ENCODE measurements at places on chromosomes 5 and 9.

- no peak for DNase-seq
These were observed 19.7 kb upstream of the UBLCP1 start for GRCh38 chr5:159243385-159243784.

DNA sequence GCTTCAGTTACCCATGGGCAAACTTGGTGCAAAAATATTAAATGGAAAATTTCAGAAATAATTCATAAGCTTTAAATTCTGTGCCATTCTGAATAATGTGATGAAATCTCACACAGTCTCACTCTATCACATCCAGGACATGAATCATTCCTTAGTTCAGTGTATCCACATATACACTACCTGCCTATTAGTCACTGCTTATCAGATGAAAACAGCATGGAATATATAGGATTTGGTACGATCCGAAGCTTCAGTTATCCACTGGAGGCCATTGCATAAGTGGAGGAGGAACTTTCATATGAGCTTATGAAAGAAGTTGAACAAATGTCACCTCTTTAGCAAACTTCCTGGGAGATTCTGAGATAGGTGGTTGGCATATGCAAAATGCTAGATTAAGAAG is 64.2 kb downstream of the GAPVD1 start:
- DNase-seq = no peak

DNA sequence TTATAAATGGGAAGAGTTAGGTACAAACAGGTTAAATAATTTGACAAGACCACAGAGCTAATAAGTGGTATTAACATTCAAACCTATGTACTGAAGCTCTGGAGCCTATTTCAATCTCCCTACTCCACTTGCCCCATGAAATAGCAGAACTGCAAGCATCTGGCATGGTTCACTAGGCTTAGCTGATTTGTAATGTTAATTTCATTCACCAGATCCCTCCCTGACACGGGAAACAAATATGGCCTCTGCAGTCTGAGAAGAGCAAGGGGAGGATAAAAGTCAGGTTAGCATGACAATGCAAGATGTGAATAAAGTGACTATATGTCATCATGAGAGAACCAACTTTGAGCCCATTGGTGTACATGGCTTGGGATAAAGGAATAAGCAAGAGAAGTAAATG is 428.8 kb downstream of the BRINP1 start:
- no peak for DNase-seq

- no peak for DNase-seq
These were observed at the start of gene RNF180 for GRCh38 chr5:64165500-64166200. TSS of gene RNF180 (plus strand) at chr5:64165843. CDS start at chr5:64200808, 34,965 bp downstream.

DNA sequence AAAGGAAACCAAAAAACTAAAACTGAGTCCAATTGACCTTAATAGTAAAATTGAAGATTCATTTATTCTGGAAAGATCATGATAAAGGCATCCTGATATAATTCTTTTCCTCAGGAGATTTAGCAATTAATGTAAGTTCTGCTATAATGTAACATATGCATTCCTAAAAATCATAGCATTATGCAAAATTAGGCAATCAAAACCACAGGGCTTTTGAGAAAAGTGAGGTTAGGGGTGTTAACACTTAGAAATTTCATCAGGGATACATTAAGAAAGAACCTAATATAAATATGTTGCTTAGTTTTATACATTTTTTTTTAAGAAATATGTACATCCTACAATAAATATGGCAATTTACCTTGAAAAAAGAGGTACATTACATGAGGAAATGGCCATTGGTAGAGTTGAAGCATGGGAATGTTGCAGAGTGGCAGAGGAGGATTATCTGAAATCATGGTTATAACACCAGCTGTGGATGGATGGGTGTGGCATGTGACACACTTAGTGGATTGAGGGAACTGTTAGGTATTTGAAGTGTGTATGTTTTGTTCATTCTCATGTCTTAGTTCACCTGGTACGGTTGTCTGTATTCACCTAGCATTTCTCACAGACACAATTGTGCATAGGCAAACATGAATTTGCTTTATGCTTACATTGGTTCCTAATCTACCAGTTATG is 51.1 kb downstream of the CCNH start:
- no peak for DNase-seq

- no peak for DNase-seq
These were observed 4.4 kb upstream of the ZDHHC12 start for GRCh38 chr9:128728298-128728697.

GRCh38 chr5:99460701-99461100 is 531.9 kb upstream of the CHD1 start:
- no peak for DNase-seq

DNA sequence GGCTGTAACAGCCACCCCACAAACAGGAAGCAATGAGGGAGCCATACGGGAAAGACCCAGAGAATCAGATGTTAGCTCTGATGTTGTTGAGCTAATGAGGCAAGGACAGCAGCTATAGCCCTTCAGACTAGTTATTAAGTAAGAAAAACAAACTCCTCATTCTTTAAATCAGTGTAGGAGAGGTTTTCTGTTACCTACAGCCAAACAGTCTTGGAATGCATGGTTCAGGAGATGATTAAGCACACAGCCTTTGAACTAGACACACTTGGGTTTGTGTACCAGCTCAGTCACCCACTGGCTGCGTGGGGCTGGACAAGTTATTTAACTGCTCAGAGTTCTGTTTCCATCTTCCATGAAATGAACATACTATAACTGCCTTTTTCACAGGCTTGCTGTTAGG is 68.1 kb downstream of the SPOCK1 start:
- no peak for DNase-seq

DNA sequence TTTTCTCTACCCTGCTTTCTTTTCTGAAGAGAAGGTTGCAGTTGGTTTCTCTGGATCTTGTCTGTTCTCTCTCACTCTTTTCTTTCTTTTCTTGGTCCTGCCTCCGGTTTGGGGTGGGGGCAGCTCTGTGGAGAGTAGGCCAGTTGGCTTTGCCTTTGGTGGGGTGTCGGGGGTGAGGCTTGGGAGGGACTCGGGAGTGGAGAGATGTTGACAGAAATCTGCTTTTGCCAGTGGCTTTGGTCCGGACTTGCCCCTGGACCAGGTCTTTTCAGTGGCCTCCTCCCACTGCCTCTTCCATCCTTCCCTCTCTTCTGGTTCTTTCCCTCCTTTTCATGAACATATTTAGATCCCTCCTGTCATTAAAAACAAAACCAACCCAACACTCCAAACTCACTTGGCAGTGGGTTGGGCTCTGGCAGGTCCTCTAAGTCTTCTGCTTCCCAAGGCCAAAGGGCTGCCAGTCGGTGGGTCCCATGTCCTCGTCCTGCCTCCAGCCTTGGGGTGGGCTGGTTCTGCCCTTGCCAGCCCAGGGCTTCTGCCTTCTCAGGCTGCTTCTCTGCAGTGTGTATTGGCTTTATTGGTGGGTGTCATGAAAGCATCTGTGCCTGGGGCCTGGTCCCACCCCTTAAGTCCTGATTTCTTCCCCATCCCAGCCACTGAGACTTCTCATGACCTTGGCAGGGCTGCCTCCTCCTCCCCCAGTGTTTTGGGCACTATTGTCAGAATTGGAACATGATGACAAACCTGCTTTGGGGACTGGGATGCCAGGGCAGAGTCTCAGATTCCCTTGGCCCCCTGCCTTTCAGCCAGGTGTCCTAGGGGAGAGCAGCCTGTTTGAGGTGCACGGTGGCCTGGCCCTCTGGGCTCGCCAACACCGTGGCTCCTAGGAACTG is 16.9 kb downstream of the ANKRD33B start:
- no peak for DNase-seq

DNA sequence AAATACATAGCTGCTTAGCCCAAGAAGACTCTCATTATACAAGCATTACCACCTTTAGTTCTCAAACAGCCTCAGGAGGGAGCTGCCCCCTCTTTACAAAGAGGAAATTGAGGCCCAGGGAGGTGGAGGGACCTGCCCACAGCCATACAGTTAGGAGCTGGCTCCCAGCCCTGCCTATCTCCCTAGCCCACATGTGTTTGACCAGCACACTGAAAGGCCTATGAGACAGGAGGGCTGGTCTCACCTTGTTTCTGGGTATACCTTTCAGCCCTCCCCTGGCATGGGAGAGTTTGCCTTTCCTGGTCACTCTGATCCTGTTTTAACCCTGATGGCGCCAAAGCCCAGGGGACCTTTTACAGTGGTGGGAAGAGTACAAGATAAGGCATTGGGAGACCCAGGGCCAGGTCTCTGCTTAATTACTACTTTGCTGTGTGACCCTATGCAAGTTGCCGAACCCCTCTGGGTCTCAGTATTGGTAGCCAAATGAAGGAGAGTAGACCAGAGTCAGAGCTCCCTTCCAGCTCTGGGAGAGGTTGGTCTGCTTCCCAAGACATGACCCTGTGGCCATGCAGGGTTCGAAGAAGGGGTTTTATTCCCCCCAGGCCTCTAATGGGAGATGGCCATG is 60.9 kb upstream of the RPL26L1 start:
- DNase-seq = no peak

- DNase-seq = peak; percentile 72
These were observed 17.3 kb upstream of the ODF2 start for GRCh38 chr9:128438343-128439109.

DNA sequence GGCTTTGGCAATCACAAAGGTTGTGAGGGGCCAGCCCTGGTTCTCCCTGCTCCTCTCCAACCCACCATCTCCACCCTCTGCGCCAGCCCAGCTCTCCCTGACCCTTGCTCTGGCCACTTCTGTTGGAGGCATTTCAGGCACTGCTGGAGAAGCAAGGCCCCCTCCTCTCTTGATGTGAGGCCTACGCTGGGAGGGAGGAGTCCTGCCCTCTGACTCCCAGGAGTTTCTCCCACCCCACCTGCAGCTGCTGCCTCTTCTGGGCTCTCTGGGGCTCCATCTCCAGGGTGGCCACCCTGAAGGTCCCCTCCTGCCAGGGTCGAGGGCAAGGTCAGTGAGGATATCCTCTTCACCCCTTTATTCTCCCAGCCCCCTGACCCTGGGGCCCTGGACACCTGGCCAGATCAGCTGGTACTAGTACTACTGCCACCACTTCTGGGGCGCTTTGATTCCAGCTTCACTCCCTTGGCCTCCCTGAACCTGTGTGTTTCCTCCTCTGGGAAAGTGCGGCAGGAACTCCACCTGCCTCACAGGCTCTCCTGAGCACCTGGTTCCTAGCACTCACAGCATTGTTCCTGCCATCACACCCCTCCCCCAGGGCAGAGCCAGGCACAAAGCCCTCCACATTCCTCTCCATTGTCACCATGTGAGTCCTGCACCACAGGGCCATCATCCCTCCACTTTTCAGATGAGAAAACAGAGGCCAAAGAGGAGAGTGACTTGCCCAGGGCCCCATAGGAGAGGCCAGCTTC is 23.8 kb upstream of the TDRD7 start:
- DNase-seq = no peak

- DNase-seq = no peak
These were observed 183.7 kb downstream of the TAF11L14 start for GRCh38 chr5:17817990-17818389.

DNA sequence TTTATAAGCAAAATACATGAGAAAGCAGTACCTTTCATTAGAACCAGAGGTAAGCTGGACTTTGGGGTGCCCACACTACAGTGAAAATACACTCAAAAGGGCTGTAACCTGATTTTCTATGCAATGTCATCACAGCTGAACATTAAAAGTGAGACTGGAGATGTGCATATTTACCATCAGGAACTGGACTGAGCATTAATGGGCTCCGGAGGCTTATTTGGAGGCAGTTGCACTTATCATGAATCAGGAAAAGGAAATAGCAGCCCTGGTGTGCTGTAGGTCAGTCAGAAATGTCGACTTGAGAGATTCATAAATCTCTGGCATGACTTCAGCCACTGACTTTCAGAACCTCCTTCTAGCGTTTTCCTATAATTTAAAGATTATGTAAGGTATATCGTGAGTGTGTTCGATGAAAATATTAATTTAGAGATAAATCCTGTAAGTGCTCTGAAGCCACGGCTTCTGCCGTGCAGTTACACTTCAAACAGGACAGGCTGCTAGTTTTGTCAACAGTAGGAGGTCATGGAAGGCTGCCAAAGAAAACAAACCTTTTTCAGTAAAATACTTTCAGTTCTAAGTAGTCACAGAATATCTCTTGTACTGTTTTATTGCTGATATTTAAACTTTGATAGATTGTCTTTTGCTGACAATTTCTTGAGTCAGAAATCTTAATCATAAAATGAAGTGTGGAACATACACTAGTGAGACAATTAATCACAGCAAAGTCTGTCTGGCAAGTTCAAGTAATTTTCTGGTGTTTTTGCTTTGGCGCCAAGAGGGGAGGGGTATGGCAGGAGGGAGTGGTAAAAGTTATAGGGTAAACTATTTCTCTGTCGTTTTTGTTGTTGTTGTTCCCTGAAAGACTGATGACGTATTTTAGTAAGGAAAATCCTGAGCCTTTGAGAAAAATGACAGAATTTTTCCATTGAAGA is 939.7 kb downstream of the NR2F1-AS1 start:
- DNase-seq = no peak

DNA sequence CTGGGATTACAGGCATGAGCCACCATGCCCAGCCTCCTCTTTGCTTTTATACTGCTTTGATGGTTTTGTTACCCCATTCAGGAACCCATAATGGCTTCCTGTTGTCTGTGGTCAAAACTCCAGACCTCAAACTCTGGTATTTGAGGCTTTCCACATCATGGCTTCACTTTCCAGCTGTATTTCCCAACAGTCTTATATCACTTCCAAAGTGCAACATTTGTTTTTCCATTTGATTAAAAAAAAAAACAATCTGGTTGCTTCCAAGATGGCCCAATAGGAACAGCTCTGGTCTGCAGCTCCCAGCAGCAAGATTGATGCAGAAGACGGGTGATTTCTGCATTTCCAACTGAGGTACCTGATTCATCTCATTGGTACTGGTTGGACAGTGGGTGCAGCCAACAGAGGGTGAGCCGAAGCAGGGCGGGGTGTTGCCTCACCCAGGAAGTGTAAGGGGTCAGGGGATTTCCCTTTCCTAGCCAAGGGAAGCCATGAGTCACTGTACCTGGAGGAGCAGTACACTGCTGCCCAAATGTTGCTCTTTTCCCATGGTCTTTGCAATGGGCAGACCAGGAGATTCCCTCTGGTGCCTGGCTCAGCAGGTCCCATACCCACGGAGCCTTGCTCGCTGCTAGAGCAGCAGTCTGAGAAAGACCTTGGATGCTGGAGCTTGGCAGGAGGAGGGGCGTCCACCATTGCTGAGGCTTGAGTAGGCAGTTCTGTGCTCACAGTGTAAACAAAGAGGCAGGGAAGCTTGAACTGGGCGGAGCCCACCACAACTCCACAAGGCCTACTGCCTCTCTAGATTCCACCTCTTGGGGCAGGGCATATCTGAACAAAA is 458.4 kb downstream of the KDM4C start:
- DNase-seq = no peak

GRCh38 chr5:111755942-111756381 is 1.0 kb downstream of the NREP start:
- DNase-seq = no peak

GRCh38 chr5:151805414-151806223 is 33.9 kb downstream of the G3BP1 start:
- no peak for DNase-seq

- DNase-seq = no peak
These were observed 59.1 kb upstream of the NIPAL4 start for GRCh38 chr5:157400741-157401495.

GRCh38 chr5:30839956-30840355 is 353.5 kb upstream of the CDH6 start:
- DNase-seq = no peak

GRCh38 chr5:42948961-42949347 is 91.2 kb downstream of the ANXA2R start:
- DNase-seq = no peak

- no peak for DNase-seq
These were observed 257.2 kb downstream of the KIAA0825 start for GRCh38 chr5:94361161-94361560.
